Spinal cord (tissue), 10 donors: ENCODE measurements at places on chromosomes 6 and 20.
A peak's percentile ranks its signal among the peaks of the same experiment; 100 is the strongest.

DNA sequence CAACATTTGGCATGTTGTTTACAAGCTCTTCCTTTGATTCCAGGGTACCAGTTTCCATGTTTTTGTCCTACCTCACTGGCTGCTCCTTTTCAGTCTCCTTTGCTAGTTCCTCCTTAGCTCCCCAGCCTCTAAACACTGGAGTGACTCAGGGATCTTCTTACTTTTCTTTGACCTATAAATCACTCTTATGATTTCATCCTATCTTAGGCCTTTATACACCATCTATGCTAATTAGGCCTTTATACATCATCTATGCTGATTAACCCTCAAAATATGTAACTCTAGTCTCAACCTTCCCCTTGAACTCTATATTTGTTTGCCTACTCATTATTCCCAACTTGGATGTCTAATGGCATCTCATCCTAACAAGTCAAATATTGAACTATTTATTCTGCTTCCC is 9.5 kb downstream of the TMEM30A start:
- no peak for DNase-seq

DNA sequence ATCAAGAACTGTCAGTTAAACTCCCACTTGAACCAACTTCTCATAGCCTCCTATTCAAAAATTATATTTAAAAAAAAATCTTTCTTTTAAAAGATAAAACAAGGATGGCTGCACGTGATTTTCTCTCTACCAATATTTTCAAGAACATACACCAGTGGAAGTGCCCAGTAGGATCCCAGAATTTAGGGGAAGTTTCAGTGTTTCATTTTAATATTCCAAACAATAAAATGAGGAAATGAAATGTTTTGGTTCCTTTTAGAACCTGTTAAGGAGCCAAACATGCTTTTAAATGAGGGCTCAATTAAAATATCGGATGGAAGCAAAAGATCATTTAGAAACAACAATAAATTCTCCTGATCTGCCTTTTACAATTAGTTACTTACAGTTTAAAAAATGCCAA is 26.4 kb upstream of the PRELID3B start:
- DNase-seq = no peak

- DNase-seq = no peak
These were observed 46.6 kb downstream of the NOL4L start for GRCh38 chr20:32538526-32538939.

DNA sequence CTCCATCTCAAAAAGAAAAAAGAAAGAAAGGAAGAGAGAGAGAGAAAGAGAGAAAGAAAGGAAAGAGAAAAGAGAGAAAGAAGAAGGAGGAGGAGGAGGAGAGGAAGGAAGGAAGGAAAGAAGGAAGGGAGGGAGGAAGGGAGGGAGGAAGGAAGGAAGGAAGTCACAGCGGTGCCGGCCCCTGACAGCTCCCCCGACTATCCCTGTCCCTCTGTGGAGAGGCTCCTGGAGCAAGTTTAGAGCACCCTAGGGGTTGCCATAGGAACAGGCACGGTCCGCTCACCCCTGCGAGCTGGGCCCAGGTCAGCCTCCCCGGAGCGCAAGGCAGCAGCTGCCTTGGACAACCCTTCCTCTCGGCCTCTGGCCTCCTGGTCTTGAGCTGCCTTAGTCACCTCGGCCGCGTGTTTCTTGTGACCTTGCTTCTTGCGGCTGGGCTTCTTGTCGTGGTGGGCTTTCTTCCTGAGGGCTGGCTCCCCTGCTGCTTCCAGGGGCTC is 6.8 kb downstream of the BNIP5 start:
- no peak for DNase-seq

DNA sequence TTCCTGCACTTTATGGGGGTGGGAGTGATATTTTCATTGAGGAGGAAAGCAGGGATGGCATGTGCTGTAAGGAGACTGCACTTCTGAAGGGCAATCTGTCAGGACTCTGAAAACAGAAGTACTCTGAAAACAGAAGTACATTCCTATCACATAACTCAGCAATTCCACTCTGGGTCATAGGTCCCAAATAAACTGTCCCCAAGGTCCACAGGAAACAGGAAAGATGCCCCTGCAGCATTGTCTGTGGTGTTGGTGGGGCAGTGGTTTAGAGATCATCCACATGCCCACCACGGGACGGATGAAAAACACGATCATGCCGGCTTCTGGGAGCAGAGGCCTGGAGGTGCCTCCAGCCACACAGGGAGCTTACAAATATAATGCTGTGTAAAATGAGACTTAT is 150.3 kb downstream of the OTOR start:
- DNase-seq = no peak

GRCh38 chr6:104928141-104928540 is 28.8 kb upstream of the LIN28B start:
- DNase-seq = no peak

GRCh38 chr20:18019068-18019467 is 38.6 kb downstream of the OVOL2 start:
- DNase-seq = no peak

GRCh38 chr6:41675176-41675775 is 37.0 kb downstream of the MDFI start:
- no peak for DNase-seq

GRCh38 chr20:14481863-14482262 is 144.5 kb upstream of the FLRT3 start:
- DNase-seq = no peak

DNA sequence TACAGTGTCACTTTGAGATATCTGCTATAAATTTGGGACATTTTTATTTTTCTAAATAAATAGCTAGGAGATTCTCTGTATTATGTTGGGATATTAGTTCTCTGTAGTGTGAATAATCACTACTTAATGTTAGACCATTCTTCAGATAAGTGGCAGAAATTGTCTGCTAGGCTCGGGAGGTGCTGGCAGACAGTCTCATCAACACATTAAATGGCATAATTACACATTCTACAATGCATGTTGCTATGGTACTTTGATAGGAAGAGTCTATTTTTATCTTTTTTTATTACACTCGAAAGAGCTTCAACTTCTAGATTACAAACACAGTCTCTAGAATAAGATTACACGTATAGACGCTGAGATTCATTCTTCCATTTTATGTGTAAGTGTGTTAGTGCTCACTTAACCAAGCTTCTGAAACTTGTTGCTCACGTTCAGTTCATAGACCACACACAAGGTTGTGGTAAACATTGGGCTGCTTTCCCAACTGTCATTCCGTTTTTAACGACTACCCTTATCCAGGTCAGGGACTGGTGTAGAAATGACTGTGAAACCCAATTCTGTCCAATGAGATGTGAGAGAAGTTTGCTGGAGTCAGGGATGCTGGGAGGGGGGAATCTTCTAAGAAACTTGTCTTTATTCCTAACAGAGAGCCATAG is 78.6 kb downstream of the TPBG start:
- DNase-seq = no peak

- no peak for DNase-seq
These were observed 39.6 kb upstream of the BLCAP start for GRCh38 chr20:37567331-37567665.

- DNase-seq = no peak
These were observed 1.3 kb downstream of the FLOT1 start for GRCh38 chr6:30741063-30741779.

DNA sequence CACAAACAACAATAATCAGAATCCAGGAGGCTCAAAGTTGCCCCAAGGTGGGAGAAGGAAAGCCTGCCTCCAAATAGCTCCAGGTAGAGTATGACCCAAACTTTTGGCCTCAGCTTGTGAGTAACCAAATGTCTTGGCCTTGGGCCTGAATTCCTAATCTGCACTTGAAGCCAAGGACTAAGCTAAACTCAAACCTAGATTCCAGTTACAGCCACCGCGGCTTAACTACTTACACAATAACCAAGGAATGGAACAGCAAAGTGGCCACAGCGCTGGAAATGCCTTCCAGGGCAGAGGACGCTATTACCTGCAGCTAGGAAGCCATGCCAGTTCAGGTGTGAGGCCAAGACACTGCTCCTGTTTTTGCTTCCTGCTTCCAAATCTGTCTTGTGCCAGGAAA is 4.6 kb downstream of the NINL start:
- no peak for DNase-seq

GRCh38 chr20:37543828-37544227 is 16.2 kb upstream of the BLCAP start:
- peak; percentile 73 for DNase-seq

DNA sequence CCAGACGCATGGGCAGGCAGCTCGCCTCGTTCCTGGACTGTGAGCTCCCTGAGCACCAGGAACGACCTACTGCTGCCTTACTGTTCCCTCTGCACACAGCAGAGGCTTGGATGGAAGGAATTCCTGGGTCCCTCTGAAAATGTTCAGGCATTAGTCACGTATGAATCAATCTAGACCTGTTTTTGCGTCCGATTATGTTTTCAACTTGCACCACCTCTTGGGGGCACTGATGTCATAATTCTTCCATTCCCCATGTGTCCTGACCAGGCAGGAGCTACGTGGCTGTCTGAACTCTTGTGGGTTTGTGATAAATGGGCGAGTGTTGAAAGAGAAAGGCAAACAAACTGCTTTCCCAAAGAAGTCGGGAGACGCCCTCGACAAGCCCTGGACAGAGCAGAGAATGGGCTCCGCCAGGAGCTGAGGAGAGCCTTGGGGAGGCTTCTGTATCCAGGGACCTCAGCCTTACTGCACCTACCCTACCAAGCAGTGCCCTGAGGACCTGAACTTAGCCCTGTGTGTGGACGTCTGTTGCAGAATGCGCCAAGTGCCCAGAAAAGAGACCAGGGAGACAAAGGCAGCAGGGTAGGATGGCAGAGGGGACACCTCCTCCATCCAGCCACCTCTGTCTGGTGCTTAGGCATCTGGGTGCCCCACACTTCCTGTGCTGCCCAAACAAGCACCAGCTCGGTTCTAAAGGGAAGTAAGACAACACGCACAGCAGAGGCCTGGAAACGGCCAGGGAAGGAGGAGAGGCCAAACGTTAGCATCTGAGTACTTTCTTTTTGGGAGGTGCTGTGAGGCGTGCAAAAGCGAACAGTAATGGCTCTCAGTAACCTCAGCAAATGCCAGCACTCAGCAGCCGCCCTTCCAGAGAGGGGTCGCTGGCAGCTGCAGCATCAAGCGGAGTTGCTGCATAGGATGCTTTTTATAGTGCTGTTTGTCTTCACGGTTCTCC is 124.2 kb downstream of the LY86 start:
- DNase-seq = peak; percentile 49

DNA sequence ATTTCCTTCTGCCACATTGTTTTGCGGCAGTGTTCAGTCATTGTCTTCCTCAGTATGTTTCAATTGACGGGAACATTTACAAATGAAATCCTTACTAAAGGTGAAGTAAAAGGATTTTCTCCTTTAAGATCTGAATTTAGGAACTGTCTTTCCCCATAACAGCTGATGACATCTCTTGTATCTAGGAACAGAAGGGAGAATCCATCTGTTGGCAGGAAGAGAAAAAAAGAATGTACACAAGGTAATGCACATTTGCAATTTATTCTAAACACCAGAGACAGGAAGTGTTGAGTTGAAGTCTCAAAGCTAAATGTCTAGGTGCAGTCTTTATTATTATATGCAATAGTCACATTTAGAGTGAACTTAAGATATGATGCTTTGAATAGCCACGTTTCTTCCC is 334.5 kb downstream of the HDGFL1 start:
- peak; percentile 62 for DNase-seq

GRCh38 chr20:13839421-13840092 is 54.7 kb downstream of the NDUFAF5 start:
- no peak for DNase-seq

DNA sequence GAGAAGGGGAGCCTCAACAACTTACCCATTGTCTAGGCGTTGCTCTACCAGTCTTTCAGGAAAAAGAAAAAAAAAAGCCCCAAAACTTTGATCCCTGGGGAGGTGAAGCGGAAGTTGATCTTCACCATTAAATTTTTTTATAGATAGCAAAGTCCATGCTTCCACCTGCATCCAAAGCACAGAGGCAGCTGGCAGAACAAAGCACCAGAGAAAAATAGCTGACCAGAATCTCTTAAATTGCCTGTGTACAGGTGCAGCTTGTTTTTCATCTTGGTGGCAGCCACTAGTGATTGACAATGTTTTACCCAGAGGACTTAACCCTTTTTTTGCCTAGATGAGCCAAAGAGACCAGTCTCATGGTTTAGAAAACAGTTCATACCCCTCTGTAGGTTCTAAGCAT is 86.0 kb downstream of the MYB start:
- DNase-seq = no peak
